ENCODE measurements at places on chromosomes 7 and 10.

GRCh38 chr7:105131890-105132289 is 117.9 kb downstream of the KMT2E start:
- DNase-seq = no peak

- no peak for DNase-seq
Observed at GRCh38 chr10:7445474-7446185, 34.8 kb upstream of the SFMBT2 start.

DNA sequence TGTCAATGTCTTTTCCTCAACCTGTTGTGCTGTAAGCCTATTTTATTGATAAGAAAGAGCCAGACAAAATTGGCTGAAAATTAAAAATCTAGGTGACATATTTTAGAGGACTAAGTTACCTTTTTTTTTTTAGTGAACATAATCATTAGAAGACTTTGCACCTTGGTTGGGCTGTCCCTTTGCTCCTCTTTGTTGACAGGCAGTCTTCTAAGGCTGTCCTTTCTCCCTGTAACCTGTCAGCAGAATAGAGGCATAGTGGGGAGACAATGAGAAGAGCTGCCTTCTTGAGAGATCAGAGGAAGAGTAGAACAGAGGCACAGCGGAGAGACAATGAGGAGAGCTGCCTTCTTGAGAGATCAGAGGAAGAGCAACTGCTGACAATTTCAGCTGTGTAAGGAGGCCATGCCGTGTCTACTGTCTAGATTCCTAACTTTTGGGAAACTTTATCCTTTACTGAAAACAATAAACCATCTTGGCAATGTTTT is 238.3 kb upstream of the FZD1 start:
- DNase-seq = no peak

DNA sequence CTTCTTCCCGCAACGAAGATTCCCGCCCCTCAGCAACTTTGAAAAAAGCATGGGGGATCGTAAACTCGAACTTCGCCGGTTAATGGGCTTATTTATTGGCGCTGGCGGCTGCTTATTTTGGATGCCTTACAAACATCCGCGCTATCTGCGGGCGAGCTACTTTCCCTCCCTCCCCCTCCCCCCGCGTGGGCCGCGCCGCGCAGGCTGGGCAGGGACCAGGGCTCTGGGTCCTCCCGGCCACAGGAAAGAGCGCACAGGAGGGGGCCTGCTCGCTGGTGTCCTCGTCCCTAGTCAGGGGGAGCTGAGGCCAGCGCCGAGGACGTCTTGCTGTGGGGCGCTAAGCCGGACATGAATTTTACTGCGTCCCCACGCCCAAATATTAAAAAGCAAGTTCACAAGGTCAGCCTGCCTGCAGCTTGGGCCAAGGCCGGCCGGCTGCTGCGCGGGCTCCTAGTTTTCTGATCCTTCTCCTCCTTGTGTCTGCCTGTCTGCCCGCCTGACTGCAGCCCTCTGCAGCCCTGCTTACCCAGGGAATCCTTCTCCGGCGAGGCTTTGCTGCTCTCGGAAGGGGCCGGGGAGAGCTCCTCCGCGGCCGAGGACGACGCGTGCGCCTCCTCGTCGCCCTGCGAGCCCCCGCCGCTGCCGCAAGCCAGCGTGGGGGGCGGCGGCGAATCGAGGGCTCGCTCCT is 1.2 kb downstream of the HOXA10 start:
- DNase-seq = peak; percentile 64

DNA sequence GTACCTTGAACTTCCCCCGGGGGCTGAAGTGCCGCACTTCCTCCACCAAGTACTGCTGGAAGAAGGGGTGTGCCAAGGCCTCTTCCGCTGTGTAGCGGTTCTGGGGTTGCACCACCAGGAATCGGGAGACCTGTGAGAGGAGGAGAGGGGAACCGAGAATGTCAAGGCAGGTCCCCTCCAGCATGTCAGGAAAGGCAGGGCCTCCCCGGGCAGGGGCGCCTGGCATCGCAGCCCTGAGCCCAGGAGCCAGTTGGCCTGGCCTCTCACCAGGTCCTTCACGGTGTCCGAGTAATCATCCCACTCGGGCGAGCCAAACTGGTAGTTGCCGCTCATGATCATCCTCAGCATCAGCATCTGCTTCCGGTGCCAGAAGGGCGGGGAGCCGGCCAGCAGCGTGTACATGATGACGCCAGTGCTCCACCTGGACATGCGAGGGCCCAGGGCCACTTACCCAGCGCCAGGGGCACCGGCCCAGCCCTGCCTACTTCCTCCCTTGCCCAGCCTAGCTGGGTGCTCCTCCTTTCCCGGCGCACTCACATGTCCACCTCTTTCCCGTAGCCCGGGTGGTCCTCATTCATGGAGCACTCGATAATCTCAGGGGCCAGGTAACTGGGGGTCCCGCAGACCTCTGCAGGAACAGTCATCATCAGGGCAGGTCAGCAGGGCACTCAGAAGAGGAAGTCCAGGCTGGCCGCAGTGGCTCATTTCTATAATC is 11.0 kb downstream of the PHKG1 start:
- DNase-seq = no peak

GRCh38 chr10:18753312-18753895 is 94.2 kb downstream of the ARL5B start:
- no peak for DNase-seq

GRCh38 chr10:28640551-28640950 is 36.8 kb upstream of the BAMBI start:
- no peak for DNase-seq

DNA sequence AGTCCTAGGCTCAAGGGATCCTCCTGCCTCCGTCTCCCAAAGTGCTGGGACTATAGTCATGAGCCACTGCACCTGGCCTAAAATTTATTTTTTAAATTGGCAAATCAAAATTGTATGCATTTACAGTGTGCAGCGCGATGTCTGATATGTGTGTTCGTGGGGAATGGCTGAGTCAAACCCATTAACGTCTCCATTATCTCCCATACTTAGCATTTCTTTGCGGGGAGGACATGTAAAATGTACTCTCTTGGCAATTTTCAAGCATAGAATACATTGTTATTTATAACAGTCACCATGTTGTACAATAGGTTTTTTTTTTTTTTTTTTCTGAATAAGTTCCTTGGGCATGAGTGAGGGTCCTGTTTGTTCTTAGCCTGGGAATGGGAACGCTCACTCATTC is 3.8 kb downstream of the TMEM184A start:
- no peak for DNase-seq

- no peak for DNase-seq
Observed at GRCh38 chr10:12766223-12766622, 235.3 kb downstream of the CCDC3 start.

GRCh38 chr7:137838706-137839315 is 8.0 kb downstream of the DGKI start:
- no peak for DNase-seq

GRCh38 chr7:77464589-77464988 is 48.4 kb upstream of the GSAP start:
- no peak for DNase-seq

GRCh38 chr7:22229148-22229547 is 127.8 kb downstream of the RAPGEF5 start:
- no peak for DNase-seq

- DNase-seq = peak; percentile 83
Observed at GRCh38 chr7:56033671-56034432, 17.4 kb downstream of the PSPH start.

GRCh38 chr10:11403116-11403515 is 208.3 kb downstream of the USP6NL start:
- no peak for DNase-seq

DNA sequence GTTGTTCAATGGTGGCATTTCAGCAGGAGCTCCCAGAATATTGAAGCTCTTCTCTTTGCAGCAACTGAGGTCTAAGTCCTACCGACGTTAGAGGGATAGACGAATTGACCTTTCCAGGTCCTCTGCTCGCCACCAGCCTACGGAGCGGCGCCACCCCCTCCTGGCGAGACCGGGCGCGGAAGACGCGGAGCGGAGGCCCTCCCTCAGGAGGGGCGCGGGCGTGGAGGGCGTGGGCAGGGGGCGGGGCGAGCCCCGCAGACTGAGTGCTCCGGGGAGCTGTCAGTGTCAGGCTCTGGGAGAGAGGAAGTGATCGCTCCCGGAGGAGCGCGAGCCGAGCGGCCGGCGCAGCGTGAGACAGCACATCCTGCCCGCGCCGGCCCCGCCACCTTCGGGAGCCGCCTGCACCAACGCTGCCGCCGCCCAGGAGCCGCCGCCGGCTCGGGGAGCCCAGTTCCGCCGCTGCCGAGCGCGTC is at the start of gene DYNC1I1:
TSS of gene DYNC1I1 (plus strand) at position 257 of the 473 bp plus-strand sequence. CDS start 32,176 bp downstream, outside the sequence.
- DNase-seq = peak; percentile 61

DNA sequence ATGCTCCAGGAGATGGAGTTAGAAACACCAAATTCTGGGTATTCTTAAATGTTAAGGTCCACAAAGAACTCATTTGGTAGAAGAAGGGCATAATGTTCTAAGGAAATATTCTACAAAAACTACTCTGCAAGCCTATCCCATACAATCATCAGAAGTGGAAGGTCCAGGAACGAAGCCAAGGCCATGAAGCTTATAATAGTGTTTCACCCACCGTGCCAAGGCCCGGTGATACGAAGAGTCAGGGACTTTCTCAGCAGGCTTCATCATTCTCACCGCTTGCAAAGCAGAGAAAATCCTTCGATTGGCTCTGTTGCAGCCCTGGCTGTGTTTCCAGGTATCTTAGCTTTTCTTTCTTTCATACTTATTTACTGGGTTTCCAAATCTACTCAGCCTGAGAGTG is 351.9 kb upstream of the CELF2 start:
- DNase-seq = no peak

DNA sequence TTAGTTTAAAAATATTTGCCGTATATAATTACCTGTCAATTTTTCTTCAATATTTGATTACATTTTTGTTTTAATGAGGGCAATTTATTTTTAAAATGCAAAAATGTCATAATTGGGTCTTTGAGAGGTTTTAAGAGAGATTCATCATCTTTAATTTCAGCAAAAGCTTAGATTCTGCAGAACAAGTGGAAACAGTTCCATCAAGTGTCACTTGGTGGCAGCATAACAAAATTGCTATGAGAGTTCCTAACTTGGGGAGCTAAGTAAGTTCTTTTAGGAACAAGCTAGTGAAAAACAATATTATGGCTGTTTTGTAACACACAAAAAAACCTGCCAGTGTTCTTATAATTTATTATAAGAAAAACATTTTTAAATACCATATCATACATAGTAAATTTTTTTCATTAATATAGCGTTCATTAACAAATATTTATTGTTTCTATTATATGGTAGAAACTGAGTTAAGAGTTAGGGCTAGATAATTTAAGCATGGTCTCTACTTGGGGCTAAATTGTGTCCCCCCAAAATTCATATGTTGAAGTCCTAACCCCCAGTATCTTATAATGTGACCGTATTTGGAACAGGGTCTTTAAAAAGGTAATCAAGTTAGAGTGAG is 155.2 kb downstream of the MAGI2 start:
- DNase-seq = peak; percentile 75

- DNase-seq = no peak
Observed at GRCh38 chr7:28596245-28596935, 184.1 kb downstream of the CREB5 start.

DNA sequence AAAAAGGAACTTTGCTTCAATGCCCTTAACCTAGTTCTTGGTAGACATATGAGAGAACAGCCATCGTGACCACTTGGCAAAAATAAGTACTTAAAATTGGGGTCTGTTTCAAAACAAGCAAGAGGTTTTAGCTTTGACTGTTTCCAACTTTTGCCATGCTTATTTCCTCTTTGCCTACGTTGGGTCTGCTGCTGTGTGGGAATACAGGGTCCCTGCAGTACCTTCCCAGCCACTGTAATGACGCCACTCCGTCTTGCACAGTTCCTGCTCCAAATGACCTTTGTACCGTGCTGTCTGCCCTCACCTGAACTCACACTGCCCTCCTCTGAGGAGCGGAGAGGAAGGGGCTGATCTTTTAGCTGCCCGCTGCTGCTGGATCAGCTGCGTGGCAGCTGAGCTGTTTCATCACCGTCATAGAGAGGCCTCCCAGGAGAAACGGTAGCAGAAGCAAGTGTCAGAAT is 133.1 kb downstream of the MAPK8 start:
- DNase-seq = no peak

DNA sequence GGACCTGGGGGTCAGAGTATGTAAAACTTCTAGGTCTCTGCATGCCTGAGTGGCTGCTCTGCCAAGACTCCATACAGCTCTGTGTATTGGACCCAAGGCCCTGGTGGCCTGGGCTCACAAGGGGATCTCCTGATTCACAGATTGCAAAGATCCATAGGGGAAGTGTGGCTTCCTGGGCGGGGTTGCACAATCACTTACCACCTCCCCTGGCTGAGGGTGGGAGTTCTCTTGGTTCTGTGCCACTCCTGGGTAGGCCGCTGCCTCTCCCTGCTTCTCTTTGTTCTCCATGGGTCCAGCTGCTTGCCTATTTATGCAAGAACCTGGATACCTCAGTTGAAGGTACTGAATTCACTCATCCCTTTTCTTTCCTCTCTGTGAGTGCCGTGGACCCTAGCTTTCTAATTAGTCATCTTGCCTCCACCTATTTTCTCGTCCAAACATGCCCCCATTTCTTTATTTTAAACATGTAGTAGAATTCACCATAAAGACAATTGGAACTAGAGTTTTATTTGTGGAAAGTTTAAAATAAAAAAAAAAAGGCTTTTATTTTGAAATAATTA is 18.5 kb upstream of the AGR3 start:
- no peak for DNase-seq

DNA sequence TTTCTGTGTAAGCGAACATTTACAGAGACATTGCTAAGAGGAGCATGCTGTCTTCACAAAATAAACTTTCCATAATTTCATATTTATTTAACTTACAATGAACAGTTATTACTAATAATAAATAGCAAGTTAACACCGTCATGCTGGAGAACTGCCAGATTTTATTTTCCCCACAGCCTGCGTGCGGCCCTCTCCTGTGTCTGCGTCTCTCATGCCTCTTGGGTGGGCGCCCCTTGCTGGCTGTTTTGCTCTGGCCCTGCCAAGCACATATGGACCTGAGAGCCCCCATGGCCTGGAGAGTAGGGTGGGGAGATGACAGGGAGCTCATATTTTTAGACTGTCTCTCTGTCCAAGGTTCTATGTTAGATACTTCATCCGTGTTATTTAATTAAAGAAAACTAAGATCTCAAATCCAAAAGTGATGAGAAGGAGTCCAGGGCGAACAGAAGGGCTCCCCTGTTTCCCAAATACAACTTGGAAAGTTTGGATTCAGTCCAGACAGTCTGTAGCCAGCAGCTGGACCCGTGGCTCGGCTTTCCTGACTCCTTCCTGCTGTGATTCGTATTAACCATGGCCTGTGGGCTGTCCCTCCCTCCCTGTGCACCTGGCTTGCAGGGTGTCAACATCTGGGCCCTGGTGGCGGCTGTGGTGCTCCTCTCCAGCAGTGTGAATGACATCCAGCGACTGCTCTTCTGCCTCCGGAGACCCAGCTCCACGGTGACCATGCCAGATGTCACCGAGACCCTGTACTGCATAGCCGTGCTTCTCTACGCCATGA is 20.5 kb downstream of the FBH1 start:
- no peak for DNase-seq

- no peak for DNase-seq
Observed at GRCh38 chr10:59098831-59099452, 77.5 kb upstream of the PHYHIPL start.

DNA sequence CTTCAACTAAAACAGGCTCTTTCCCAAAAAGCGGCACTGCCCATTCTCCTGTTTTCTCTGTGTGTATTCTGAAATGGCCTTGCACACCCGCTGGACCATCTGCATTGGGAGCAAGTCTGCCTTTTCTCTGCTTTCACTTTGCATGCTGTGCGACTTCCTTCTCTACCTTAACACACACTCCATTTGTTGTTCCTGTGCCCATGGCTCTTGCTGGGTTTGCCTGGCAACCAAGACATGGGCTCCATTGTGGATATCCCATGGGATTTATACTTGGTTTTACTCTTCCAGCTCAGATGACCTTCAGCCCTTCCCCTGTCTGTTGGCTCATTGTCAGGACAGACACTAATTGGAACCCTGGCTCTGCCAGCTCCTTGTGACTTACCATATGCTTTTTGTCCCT is 465.3 kb downstream of the REEP3 start:
- no peak for DNase-seq
